ENCODE measurements at places on chromosomes 1 and 21.

- DNase-seq, result no peak
Observed at GRCh38 chr1:242432491-242433095, 91.9 kb downstream of the PLD5 start.

GRCh38 chr1:232764458-232765251 is 40.6 kb upstream of the MAP10 start:
- no peak for DNase-seq

GRCh38 chr1:78728359-78728758 is 78.7 kb downstream of the IFI44 start:
- DNase-seq, result no peak

- no peak for DNase-seq
Observed at GRCh38 chr21:38988509-38989378, 183.0 kb downstream of the ETS2 start.

- DNase-seq, result no peak
Observed at GRCh38 chr1:57163789-57164188, 198.0 kb upstream of the C8B start.

- DNase-seq, result no peak
Observed at GRCh38 chr1:240965581-240966091, 353.7 kb upstream of the GREM2 start.

DNA sequence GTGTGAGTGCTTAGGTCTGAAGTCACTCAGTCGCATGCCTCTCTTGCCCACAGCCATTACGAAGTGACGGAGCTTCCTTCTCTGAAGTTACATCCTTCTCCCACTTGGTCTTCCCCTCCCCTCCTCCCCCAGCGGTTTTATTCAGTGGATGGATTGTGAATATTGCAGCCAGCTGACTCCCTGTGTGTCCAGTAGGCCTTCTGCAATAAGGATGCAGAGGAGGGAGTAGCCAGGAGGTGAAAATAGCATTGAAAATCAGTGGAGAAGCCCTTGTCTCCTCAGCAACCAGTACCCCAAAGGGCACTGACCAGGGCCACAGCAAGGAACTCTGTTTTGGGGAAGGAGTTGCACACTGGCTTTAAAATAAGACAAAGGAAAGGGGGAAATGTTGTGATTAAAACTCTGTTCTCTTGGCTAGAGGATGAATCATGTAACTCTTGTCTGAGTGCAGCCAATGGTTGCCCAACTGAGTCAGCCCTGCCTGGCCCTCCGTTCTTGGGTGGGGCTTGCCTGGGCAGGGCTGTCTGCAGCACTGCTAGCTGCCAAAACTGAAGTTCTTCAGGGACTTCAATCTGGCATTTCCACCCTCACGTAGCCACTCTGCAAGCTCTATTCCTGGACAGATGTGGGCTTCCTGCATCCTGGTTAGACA is 4.3 kb downstream of the S100A10 start:
- no peak for DNase-seq

- DNase-seq, result no peak
Observed at GRCh38 chr1:33273961-33274371, 17.7 kb downstream of the ZNF362 start.

DNA sequence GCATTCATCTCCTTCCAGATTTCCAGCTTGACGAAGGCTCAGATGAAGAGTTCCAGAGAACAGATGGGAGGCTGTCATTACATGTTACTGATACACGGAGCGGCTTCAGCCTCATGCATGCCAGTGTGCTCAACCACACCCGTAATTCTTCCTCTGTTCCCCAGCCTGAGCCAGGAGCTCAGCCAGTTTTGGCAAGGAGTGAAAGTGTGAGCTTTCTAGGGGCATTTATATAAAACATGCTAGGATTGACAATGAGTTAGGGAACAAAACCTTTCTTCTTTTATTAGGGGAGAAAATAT is 290.4 kb upstream of the PLXNA2 start:
- DNase-seq, result no peak

DNA sequence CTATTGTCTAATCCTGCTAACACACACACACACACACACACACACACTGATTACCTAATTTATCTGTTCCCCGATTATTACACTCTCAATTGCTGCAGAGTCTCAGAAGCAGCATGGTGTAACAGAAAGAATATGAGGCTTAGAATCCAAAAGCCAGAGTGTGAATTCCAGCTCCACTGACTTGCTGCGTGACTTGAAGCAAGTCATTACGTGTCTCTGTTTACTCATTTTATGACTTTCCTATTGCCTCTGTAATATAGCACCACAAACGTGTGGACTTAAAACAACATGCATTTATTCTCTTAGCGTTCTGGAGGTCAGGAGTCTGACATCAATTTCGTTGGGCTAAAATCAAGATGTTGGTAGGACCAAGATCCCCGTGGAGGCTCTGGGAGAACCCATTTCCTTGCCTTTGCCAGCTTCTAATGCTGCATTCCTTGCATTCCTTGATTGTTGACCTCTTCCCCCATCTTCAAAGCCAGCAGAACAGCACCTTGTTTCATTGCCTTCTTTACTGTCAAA is 55.9 kb upstream of the ATP5PO start:
- DNase-seq, result no peak

GRCh38 chr1:184469396-184469795 is 82.6 kb downstream of the C1orf21 start:
- DNase-seq, result no peak

DNA sequence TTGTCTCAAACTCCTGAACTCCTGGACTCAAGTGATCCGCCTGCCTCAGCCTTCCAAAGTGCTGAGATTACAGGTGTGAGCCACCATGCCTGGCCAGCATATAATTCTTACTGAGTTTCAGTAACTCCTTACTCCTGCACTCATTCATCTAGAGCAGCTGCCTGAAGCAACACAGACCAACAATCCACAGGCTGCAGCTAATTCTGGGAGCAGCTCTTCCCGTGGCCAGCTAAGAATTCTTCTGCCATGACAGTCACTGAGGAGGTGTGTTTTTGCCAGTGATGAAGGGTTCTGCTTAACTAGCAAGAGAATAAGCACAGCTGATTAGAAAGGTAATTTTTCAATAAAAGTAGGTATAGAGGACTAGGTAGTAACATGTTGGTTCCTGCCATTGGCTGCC is 5.4 kb downstream of the VTCN1 start:
- no peak for DNase-seq

- no peak for DNase-seq
Observed at GRCh38 chr1:116686723-116687352, 19.3 kb upstream of the IGSF3 start.

DNA sequence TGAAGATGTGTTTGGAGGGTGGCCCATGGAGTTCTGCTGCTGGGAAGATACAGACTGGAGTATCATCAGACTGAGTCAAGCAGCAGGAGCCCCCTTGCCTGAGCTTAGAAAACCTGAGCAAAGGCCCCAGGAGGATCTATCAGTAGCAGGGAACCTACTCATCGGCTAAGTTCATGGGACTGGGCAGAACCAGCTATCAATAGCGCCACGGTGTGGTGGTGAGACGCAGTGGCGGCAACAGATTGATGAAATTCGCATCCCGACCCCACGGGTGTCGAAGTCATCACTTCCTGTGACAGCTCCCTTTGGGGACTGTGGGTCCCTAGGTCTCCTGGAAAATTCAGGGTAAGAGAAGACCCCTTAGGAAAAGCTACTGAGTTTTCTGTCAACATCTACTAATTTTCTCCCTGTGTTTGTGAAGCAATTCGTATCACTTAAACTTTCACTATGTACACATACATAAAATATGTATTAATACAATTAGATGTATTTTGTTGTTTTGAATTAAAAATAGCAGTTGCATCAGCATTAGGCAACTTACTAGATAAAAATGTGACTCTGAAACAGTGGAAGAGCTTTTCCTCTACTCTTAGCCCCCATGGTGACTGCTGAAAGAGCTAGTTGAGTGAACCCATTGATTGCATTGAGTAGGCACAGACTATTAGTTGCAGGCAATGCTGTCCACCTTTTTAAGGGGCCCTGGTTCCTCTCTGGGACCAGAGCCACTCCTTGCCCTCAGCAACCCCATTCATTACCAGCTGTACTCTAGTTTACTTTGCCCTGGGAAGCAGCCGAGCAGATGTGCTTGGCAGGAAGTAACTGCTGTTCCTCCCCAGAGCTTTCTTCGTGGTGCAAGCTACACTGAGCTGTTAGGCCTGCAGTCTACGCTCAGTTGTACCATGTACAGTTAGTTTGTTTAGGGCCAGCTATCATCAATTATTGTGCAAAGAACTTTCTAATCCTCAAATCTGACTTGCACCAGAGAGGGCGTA is 7.3 kb upstream of the CACNA1S start:
- peak; percentile 63 for DNase-seq

- DNase-seq, result no peak
Observed at GRCh38 chr21:18104802-18105201, 139.8 kb upstream of the CHODL start.

DNA sequence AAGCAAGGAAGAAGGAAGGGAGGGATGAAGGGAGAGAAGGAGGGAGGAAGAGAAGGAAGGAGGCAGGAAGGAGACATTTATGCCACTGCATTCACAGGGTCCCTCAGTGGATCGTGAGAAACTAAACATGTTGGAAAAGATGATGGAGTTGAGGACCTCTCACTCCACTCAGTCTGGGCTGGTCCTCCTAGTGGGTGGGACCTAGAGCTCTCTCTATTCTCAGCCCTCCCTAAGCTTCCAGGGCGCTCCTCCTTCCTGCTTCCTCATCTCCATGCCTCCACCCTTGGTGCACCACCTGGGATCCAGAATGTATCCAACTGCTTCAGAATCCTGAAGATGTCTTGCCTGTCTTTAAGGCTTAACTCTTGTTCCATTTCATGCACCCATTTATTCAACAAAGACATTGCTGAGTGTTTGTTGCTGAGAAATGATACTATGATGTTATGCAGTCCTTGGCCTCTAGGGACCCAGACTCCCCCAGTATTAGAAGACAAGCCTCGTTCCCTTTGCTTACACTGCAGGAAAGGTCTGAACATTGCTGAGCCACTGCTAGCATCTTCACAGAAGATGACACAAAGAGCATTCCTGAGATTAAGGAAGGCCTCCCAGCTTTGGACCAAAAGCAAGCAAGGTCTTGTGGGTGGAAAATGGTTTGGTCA is 88.5 kb downstream of the BEND5 start:
- DNase-seq, result no peak

DNA sequence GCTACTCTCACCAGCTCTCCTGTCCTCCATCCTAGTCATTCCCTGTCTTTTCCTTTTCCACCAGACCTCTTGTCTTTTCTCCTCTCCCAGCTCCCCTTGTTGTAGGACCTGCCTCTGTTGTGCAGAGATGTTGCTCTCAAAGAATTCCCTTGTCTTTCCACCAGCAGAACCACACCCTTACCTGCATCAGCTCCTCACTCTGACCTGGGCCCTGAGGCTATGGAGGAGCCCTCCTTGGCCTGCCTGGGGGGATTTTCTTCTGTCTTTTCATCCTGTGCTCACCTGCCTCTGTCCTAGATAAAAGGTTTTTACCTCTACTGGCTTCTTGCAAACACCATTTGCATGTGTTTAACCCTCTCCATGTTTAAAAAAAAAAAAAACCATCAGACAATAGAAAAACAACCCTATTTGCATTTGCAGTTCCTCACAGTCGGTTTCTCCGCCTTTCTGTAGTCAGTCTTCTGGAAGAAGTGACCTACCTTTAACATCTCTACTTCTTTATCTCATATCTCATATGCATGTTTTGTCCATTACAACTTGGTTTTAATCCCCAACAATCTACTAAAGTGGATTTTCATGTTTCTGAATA is 12.1 kb downstream of the FCRL5 start:
- DNase-seq, result no peak

GRCh38 chr1:91850708-91851107 is 35.2 kb downstream of the TGFBR3 start:
- no peak for DNase-seq

DNA sequence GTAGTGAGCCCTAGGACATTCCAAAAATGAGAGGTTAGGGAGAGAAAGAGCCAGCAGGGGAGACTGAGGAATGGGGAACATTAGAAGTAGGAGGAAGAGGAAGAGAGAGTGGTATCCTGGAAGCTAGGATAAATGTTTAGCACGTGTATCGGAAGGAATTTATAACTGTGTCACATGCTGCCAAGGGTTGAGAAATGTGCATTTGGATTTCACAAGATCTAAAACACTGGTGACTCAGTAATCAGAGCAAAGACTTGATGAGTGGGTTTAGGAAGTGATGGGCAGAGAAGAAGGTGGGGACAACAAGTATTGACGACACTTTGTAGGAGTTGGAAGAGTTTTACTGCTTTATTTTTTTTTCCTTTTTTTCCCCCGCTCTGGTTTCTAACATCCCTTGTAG is 193.9 kb downstream of the FMN2 start:
- no peak for DNase-seq

GRCh38 chr1:75134647-75135572 is 722 bp downstream of the LHX8 start:
- no peak for DNase-seq

GRCh38 chr1:96979304-96980268 is 258.0 kb downstream of the PTBP2 start:
- no peak for DNase-seq

- peak; percentile 25 for DNase-seq
Observed at GRCh38 chr1:8816831-8817411, 519 bp downstream of the RERE start.

- no peak for DNase-seq
Observed at GRCh38 chr1:232937741-232938375, 12.6 kb upstream of the NTPCR start.

DNA sequence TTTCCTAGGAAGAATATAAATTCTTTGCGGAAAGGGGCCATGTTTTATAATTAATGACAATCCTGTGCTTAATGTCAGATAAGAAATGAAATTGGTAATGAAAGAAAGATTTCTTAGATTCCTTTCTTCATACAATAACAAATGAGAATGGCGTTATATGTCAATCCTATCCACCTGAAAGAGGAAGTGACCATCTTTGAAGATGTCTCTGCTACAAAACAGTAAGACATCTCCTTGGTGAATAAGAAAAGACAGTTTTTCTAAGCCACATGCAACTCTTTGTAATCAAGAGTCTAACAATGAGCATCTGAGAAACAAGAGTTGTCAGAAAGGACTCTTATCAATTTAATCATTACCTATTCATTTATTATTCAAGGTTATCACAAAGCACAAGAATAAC is 286.0 kb downstream of the VAV3 start:
- no peak for DNase-seq

- DNase-seq, result no peak
Observed at GRCh38 chr1:160640359-160641123, 6.3 kb downstream of the SLAMF1 start.

DNA sequence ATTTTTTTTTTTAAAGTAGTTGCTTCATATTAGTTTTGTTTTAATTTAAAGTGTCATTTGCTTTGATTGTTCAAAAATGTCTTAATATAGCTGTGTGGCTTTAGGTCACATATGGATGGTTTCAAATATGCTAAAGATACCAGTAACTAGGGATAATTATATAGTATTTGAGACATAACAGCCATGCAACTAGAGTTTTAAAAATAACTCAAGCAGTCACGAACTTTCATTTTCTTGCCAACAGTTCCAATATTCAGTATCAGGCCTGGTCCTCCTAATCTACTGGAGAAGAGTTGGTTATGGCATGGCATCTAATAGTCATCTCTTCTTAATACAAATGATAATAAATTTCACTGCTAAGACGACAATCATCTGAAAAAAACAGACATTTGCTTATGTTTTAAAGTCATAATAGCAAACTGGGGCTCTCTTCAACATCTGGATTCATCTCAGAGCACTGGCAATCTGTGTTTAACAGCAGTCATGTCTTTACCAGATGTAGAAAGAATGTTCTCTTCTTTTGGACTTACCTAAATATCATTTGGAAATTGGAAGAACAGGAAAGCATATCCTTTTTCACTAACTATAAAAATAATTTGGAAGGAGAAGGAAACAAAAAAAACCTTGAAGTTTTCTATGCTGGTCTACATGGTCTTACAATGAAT is 24.1 kb upstream of the A3GALT2 start:
- no peak for DNase-seq

- no peak for DNase-seq
Observed at GRCh38 chr1:222950892-222951291, 136.1 kb downstream of the DISP1 start.

- peak; percentile 51 for DNase-seq
Observed at GRCh38 chr1:151251656-151252470, 2.7 kb upstream of the PSMD4 start.

Data from GM12891 (cell line).